Stimulated activated CD4-positive, alpha-beta T cell treated with anti-CD3 and anti-CD28 coated beads, Interleukin-1b, Interleukin-23, amount 100 ng/mL, for 1 hour (primary cell): ENCODE measurements at places on chromosomes 5 and 9.

- DNase-seq, result no peak
Measured at GRCh38 chr5:40649463-40650030, 30.2 kb upstream of the PTGER4 start.

- DNase-seq, result no peak
Measured at GRCh38 chr5:54785729-54786591, 199.4 kb downstream of the ESM1 start.

DNA sequence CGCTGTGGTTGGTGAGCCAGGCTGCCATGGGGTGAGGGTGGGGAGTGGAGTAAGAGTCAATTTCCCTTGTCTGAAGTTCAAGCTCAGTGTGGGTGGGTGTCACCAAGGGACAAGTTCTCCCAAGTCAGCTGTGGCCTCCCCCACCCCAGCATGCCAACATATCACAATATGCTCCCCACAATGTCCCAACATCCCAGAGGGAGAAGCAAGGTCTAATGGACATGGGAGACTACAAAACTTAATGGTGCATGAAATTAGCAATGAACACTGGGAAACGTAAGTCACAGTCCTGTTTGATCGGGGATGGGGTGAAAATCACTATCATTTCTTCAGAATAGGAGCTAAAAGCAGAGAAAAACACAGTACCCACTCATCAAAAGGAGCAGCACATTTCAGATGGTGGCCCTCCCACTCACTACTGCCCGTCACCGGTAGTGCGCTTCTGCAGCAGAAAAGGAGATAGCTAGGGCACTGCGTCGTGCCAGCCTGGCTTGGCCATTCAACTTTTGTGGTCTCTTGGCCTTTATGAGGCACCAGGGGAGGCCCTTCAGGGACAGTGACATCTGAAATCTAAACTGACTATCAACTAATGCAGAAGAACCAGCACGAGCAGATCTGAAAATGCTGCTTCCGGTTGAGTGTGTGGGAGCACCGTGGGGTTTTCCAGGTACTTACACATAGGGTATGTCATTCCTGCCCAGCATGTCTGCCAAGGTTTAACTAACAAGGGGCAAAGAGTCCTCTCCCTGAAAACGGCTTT, 20.5 kb upstream of the NDFIP1 start:
- DNase-seq, result peak; percentile 29

- no peak for DNase-seq
Measured at GRCh38 chr5:172071309-172071875, 65.0 kb upstream of the FBXW11 start.

GRCh38 chr5:88740604-88741185, 142.3 kb downstream of the MEF2C start:
- DNase-seq, result no peak

DNA sequence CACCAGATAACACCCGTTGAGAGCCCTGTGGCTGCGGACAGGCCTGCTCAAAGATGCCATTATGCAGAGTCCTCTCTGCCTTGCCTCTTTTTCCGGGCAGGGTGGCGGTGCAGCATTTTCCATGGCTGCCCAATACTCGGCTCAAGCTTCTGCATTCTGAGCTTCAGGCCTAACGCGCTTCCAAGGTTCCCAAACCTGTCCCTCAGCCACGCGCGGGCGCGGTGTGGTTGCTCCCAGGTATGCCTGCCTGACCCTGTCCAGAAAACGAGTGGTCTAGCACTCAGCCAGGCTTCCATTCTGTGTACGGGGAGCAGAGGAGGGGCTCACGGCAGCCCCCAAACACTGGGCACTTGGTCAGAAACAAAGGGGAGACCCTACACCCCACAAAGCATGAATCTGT, 27.9 kb upstream of the CNOT6 start:
- no peak for DNase-seq

GRCh38 chr5:170791325-170791954, 7.9 kb downstream of the GABRP start:
- DNase-seq, result no peak

- DNase-seq, result no peak
Measured at GRCh38 chr9:73980754-73981153, 516.4 kb upstream of the RORB start.

GRCh38 chr5:116569999-116570398, 4.6 kb downstream of the SEMA6A start:
- DNase-seq, result no peak

DNA sequence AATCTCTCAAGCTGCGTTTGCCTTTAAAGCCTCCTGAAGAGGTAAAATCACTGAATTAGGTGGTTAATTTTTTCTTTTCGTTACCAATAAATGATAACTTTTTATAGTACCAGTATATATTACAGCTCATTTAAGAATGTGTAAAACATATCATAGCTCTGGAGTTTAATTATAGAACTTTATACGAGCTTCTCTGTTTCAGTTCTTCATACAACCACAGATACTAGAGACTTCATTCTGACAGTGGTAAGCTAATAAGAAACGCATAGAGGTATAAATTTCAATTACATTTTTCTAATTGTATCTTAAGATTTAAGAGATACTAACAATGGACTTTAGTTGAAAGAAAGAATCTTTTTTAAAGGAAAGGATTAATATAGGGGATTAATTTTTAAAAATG, 73.9 kb downstream of the PBX3 start:
- no peak for DNase-seq

DNA sequence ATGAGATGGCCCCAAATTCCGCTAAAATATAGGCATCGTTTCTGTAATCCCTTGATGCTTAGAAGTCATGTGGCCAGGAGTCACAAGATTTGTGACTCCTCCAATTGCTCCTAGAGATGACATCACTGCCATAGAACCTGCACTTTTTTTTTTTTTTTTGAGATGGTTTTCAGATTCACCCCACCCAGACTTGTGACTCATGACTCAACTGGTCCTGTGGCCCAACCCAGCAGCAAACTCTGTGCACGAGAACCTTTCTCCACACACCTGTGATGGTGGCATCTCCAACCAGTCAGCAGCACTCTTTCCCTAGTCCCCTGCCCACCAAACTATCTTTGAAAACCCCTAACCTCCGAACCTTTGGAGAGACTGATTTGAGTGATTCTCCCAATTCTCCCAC, 414.0 kb downstream of the MED10 start:
- no peak for DNase-seq

GRCh38 chr5:35979715-35980114, 11.5 kb downstream of the UGT3A1 start:
- no peak for DNase-seq

GRCh38 chr5:124365361-124365801, 381.1 kb downstream of the ZNF608 start:
- no peak for DNase-seq

DNA sequence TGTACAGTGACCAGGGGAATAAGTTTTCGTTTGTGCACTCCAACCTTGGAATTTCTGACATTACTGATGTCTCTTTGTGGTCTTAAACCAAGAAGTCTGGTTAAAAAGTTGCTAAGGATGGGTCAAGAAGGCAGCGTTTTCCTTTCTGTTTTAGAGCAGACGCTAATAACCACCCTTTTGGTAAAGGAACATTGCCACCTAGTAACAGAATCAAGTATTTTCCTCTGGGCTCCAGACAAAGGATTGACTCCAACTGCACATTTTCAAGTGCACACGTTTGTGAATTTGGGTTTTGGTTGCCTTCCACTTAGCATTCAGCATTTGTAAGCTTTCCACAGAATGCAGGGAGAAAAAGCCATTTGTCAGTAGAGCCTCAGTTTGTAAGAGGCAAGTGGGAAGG, 22.2 kb upstream of the CEP78 start:
- DNase-seq, result no peak

- DNase-seq, result no peak
Measured at GRCh38 chr9:117095081-117095480, 319.8 kb downstream of the ASTN2 start.

DNA sequence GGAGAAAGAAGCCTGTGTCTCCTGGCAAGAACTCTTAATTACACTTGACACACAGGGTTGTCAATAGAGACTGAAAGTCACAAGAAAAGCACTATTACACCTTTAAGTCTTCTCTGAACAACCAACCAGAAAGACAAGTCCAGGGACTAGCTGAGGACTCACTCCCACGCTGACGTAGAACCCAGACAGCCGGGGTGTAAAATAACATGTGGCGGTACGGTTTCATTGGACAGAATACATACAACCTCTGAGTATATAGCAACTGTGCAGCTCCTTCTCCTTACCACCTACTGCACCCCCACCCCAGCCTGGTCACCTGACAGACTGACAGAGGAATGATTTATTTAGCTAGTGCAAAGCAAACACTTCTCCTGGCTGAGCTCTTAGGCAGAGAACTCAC, 103.4 kb upstream of the RASEF start:
- no peak for DNase-seq

DNA sequence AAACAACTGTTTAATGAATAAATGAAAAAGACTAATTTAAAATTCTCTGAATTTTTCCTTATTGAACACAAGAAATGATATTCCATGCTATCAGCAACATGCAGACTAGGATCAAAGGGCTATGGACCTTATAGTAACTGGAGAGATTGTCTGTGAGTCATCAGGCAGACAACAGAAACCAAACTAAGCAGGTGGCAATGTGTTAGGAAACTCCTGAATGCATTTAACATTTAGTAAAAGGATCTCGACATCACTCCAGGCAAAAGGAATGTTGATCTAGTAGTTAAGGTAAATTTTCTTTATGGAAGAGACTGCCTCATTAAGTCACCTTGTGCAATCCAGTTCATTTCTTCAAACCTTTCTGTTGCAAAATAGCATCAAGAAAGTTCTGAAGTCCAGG, 58.4 kb downstream of the ARL15 start:
- no peak for DNase-seq

DNA sequence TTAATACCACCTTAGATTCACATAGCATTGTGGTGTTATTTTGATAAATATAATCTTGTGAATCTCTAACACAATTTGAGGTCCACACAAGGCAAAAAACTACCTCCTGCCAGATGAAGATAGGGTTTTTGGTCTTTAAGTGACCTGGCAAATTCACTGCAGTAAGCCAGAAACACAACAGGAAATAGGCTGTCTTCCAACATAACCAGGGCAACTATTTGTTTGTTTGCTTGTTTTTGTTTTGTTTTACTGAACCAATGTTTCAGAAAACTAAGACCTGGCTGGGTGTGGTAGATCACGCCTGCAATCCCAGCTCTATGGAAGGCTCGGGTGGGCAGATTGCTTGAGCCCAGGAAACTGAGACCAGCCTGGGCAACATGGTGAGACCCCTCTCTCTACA, 95.5 kb downstream of the USP20 start:
- no peak for DNase-seq

GRCh38 chr5:67378256-67378655, 181.7 kb upstream of the CD180 start:
- no peak for DNase-seq
